ENCODE measurements at places on chromosomes 2 and 18.

DNA sequence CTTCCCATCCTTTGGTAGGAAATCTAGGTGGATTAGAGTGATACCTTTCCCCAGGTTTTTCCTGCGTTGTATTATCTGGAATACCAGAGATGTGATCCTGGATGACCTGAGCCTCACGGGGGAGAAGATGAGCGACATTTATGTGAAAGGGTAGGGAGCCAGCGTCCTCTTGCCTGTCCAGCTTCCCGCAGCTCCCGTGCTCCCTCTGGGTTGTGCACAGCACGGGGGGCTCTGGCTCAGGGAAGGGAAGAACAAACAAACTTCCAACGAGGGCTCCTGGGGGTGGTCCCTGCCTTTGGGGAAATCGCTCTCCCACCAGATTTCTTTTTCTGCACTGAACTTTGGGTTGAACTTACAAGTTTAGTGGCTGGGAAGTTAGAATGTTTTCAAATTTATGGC, 215.7 kb downstream of the DYSF start:
- no peak for DNase-seq

- DNase-seq = no peak
These were observed 107.1 kb downstream of the PLB1 start for GRCh38 chr2:28602751-28603639.

- DNase-seq = peak; percentile 51
These were observed 31.7 kb upstream of the UBXN4 start for GRCh38 chr2:135709992-135710391.

DNA sequence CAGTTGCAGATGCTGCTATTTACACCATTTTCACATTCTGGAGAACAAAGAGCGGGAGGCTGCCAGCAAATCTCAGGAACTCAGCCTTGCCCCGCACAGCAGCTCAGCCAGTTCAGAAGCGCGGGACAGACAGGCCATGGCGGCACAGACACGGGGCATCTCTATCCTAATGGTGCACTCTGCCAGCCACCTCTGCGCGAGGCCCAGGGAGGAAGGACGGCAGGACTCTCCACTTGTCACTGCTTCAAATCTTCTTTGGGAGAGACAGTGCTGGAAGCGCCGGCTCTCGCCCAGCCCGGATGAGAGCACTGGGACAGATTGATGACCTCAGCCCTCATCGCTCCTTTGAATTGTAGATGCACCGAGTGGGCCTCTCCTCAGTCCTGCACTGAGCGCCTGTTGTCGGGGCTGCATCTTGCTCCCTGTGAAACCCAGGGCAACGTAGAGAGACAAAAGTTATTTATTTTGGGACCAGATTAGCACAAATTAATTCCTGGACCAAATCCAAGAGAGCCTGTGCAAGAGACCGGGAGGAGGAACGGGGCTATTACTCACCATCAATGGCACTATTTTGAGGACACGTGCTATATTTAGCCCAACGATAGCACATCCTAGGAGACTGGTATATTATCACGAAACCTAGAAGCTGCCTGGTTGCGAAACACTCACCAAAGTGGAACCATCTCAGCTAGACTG, 211.4 kb upstream of the SMIM21 start:
- DNase-seq = no peak

DNA sequence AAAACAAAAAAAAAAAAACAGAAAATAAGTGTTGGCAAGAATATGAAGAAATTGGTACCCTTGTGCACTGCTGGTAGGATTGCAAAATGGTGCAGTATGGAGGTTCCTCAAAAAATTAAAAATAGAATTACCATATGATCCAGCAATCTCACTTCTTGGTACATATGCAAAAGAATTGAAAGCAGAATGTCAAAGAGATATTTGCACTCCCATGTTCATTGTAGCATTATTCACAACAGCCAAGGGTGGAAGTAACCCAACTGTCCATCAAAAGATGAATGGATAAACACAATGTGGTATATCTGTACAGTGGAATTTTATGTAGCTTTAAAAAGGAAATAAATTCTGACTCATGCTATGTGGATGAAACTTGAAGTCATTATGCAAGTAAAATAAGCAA, 72.8 kb upstream of the POU3F3 start:
- no peak for DNase-seq

DNA sequence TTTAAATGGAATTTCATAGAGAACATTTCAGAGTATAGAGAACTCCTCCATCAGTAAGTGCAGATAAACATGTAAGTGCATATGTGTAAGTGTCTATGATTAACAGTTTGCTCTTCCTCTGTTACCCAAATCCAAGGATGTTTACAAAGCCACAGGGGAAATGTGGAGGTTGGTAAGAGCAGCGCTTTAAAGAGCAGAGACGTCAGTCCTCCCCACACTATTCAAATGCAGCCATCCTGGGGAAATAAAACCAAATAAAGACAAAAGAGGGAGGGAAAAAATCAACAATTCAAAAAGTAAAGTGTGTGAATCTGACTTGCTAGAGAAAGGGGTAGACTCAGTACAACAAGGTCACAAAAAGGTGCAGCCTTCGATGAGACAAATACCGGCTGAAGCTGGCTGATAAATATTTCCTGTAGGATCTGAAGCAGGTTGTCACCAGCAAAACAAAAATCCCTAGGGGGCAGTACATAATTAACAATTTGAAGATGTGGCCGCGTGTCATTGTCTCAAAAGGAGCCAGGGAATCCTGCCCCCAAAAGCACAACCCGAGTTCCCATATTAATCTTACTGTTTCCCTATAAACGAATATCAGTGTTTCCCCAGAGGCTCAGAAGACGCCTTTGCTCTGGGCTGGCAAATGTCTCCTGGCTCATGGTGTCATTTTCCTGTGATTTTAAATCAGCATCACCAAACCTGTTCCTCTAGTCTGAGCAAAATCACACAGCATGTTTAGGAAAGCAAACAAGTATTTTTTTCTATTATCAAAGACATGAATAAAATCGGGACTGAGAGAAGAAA, 216.5 kb downstream of the CDCA7 start:
- no peak for DNase-seq

- no peak for DNase-seq
These were observed 186.0 kb upstream of the RMP24 start for GRCh38 chr18:35786365-35787042.

DNA sequence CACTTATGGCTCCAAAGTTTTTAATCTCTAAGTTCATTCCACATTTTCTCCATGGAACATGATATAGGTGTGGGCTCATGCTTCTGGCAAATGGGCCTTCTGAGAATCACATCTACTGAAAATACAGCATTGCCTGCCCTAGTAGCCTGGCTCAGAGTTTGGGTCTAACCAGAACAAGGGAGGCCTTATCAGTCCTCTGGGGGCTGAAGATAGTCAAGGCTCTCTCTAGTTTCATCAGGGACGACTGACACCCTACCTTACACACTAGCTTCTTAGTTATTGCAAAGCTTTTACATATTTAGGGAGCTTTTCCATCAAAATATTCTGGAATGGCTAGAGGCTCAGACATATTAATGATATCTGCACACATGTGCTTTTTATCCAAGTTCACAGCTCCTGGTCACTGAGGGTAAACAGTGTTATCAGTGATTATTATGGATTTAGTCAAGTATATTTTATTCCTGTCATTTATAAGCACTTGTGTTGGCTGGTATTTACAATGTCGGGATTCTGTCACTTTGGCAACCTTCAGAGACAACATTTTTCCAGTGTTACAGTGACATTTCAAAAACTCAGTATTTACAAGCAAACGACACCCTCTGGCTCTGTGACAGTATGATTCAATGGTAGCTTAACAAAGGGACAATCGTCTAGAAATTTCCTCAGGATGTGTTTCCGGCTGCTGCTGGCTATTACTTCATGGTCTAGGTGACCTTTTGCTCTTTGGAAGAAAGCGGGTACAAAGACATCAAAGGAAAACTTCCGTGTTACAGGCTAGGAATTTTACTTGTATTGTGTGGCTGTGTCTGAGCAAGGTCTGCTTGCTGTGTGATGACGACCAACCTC, 200.6 kb downstream of the TCF4 start:
- DNase-seq = no peak

DNA sequence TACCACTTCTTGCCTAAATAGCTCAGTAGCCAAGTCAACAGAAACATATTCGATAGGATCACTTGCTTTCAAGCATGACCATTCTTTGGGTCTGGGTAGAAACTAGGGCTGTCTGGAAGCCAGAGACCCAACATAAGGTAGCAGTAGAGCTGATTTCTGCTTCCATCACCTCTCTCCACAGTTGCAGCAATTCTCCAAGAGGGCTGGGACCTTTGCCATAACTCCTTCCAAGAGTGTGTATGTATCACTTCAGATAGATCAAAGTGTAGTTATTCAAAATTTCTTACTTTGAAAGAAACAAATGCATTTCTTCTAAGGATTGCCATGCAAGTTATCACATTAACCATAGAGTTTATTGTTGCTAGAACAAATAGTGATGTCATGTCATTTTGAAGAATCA, 172.0 kb upstream of the GALNT5 start:
- DNase-seq = no peak

- DNase-seq = no peak
These were observed 1.7 kb downstream of the CCBE1 start for GRCh38 chr18:59695551-59695950.

GRCh38 chr2:34242763-34243123, 643.6 kb upstream of the FAM98A start:
- no peak for DNase-seq

- no peak for DNase-seq
These were observed 186.1 kb upstream of the PXDN start for GRCh38 chr2:1930376-1930775.

DNA sequence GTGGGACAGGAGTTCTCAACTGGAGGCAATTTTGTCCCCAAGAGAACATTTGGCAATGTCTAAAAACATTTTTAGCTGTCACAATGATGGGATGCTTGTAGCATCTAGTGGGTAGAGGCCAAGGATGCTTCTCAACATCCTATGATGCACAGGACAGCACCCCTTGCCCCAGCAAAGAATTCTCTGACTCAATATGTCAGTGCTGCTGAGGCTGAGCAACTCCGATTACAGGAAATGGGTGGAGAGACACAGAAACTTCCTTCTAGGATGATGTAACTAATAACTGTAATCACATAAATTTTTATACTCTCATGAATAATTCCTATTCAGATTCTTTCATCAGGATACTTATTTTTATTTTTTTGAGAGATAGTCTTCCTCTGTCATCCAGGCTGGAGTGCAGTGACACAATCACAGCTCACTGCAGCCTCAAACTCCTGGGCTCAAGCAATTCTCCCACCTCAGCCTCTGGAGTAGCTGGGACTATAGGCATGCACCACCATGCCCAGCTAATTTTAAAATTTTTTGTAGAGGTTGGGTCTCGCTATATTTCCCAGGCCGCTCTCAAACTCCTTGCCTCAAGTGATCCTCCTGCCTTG, 120.3 kb upstream of the ACAA2 start:
- no peak for DNase-seq

DNA sequence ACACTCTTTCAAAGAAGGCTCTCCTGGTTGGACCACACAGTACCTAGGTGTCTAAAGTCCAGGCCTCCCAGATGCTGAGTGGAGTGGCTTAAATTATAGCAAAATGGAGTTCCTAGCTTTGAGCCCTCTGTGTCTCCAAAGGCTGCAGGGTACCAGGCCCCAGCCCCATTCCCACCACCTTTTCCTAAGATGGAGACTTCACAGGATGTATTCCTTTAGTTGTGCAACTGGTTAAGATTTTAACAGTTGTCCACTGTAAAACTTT, 4.9 kb downstream of the SMAD7 start:
- DNase-seq = no peak

All from stimulated activated CD4-positive, alpha-beta T cell treated with anti-CD3 and anti-CD28 coated beads, TNF-alpha, amount 100 ng/mL, for 24 hours (primary cell).